GM10248 (cell line): ENCODE measurements at places on chromosomes 5 and 9.
A peak's percentile ranks its signal among the peaks of the same experiment; 100 is the strongest.

- DNase-seq = no peak
These were observed 367.6 kb downstream of the ARL15 start for GRCh38 chr5:53942724-53943123.

- peak; percentile 30 for DNase-seq
These were observed 186.7 kb downstream of the PDZD2 start for GRCh38 chr5:31825518-31826068.

DNA sequence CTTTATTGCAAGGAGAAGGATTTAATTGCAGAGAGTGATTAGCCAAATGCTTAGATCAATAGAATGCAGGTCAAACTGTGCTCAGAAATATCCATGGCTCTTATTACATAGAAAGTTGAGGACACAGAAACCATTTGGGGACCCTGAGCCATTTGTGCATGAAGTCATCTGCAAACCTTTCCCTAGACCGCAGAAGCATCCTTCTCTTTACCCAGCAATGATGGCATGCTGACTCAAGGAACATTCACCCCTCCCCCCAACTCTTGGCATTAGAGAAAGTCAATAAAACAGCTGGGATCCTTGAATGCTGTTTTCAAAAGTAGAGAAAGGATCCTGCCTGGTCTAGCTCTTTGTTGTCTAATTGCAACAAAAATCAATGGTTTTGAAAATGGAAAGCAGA lies 73.5 kb downstream of the PPP2R2B start:
- no peak for DNase-seq

DNA sequence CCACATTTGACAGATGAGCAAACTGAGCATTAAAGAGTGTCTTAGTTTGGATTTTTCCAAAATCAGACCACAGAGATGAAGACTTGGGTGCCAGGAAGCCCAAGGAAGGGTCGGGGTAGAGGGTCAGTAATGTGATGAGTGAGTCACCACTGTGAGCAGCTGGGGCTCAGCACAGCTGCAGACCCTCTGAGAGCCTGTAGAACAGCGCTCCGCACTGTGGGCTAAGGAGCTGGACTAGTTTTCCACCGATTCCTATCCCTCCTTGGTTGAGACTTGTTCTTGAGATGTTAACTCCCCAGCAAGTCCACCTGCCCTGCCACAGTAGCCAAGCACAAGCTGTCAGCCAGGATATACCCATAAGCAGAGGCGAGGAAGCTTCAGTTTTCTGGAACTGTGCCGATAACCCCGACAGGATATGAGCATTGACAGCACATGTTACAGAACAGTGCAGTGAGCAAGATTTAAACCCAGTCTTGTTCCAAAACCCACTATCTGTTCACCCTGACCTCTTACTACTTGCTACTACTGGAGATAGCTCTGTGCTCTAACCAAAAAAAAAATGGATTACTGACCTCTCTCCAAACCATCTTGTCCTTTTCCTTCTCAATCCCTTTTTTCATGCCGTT lies 31.8 kb downstream of the EGFLAM start:
- DNase-seq = no peak

GRCh38 chr9:135612981-135613910 lies 26.1 kb downstream of the GLT6D1 start:
- no peak for DNase-seq

DNA sequence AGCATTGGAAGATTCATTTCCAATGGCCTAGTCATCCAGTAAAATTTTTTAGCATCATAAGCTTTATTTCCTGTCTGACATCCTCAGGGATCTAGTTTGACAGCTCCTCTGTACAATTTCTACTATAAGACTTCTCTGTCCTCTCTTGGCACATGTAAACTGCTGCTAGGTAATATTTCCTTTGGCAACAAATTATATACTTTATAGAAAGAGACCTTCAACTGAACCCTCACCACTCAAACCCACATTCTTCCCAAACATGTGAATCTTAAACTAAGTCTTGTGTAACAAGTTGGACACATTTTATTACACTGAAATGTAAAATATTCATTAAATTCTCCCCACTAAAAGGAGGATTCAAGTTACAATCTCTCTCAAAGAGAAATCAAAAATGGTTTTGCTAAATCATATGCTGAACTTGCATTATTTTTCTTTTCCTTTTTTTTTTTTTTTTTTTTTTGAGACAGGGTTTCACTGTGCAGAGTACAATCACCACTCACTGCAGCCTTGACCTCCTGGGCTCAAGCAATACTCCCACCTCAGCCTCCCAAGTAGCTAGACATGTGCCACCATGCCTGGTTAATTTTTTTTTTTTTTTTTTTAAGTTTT lies 36.9 kb downstream of the SCAI start:
- no peak for DNase-seq

DNA sequence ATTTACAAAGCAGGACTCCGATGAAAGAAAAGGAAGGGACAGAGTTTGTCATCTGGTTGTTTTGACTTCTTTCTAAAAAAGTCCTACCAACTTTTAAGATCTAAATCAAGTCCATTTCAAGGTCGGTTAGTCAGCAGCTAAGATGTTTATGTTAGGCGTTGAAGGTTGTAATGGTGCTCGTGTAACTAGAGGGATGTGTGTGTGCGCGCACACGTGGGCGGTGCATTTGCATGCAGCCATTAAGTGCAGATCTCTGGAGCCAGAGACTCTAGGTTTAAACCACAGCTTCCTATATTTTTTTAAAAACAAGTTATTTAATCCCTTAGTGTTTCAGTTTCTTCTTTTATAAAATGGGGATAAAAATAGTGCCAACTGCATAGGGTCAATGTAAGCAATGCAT lies 77.0 kb upstream of the SMIM32 start:
- no peak for DNase-seq

DNA sequence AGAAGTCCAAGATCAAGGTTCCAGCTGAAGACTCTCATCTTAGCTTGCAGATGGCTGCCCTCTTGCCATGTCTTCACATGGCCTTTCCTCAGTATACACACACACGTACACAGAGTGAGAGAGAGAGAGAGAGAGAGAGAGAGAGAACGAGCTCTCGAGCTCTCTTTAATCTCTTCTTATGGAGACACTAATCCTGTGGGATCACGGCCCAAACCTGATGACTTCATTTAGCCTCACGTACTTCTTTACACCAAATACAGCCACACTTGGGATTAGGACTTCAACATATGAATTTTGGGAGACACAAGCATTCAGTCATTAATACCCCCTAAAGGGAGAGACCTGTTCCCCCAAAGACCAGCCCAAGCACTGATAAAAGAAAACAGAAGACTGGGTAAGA lies 42.8 kb downstream of the SIL1 start:
- DNase-seq = no peak

GRCh38 chr9:18442629-18443491 lies 31.1 kb upstream of the ADAMTSL1 start:
- peak; percentile 56 for DNase-seq

GRCh38 chr5:113757508-113757907 lies 244.0 kb downstream of the YTHDC2 start:
- DNase-seq = no peak

GRCh38 chr5:31442058-31442745 lies 89.7 kb downstream of the DROSHA start:
- no peak for DNase-seq

DNA sequence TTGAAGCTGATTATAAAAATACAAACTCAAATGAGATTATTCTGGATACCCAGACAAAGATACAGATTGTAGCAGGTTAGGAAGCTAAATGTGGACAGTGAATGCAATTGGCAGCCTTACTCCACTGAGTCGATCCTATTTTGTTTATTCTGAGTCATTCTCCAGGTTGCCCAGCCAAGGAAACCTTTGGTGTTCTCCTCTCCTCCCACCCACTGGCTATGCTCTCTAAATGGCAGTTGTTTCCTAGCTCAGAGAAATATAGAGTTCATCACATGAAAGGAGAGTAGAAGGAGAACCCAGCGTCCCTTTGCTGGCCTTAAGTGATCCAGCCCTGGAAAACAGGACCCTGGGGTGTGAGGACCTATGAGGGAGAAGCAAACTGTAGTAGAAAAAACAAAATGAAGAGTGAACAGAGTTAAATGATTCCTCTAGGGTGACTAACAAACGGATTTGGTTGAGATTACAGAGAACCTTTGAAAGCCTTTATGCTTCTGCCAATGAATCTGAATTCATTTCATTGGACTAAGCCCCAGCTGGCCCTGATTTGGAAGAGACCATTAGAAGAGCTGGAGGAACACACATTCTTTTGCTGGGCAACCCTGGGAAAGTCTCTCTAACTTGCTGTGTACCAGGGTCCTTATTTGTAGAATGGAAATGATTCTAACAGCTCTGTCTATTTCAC lies 95.1 kb downstream of the BRINP1 start:
- DNase-seq = no peak

GRCh38 chr9:34490360-34490759 lies 31.8 kb downstream of the DNAI1 start:
- DNase-seq = no peak

- no peak for DNase-seq
These were observed 6.7 kb downstream of the IRF1 start for GRCh38 chr5:132483661-132484390.

- DNase-seq = no peak
These were observed 165.1 kb downstream of the RGS3 start for GRCh38 chr9:113628621-113629020.

GRCh38 chr9:656926-657568 lies 184.4 kb upstream of the DMRT1 start:
- no peak for DNase-seq

- DNase-seq = no peak
These were observed 147.5 kb downstream of the PAM start for GRCh38 chr5:102902647-102903046.

DNA sequence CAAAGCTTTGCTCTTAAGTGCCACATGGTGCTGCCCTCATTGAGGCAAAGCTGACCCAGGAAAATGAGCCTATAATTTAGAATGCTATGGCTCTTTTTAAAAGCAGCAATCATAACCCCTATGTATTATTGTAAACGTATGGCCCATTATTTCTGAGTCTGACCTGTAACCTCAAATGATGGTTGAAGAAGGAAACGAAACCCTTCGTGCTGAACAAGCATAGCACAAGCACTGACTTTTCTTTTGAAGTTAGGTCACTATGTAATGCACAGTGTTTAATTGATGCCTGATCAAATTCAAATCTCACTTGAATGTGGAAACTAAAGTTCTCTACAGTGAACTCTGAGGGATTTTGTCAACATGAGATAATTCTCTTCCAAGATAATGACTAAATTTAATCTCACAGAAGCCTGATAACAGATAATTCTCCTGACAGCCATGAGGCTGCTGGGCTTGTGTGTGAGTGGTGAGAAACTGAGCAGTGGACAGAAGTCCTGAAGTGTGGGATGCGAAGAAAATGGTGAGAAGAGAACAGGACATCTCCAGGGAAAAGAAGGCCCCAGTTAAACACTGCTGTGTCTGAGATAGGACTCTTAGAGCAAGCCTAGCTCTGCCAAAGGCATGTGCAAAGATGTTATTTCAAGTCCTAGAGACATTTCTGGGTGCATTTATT lies 226.9 kb downstream of the MAN2A1 start:
- DNase-seq = no peak

DNA sequence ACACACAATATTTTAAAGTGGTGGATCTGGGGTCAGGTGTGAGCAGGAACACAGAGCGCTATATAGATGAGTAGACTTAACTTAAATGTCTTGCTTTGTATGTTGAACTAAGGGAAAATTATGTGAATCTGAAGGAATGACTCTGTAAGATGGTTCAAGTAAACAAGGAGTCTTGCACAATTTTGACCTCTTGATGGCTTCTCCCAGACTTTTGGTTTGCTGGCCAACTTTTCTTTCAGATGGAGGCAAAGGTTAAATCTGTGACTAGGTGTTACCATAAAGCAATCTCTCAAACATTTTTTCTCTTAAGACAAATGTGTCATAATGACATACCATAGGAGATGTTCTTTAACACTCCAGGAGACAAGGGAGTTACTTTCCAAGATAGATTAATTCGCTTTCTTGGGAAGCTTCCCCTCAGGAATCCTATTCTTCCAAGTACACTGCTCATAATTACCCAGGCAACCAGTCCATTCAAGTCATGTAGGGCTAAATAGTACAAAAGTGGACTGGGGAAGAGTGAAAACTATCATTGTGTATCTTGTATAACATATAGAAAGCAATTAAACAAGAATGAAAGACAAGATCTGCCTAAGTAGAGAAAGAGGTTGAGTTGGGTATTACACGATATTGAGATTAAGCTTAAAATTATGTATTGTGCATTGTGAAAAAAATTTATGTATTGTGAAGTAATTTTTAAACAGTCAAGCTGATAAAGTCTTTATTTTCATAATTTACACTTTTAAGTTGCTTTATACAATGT lies 60.3 kb upstream of the SLC27A6 start:
- no peak for DNase-seq

DNA sequence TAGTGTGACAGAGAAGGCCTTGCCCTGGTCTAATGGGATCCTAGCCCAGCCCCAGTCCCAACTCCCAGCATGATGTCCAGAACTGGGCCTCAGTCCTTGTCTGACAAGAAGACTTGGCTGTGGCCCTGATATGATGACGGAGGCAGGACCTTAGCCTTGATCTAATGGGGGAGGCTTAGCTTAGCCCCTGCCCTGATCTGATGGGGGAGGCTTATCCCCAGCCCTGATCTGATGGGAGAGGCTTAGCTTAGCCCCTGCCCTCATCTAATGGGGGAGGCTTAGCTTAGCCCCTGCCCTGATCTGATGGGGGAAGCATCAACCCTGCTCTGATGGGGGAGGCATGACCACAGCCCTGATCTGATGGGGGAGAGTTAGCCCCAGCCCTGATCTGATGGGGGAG lies 3.7 kb downstream of the PKN3 start:
- no peak for DNase-seq

GRCh38 chr5:119071561-119071995 lies 691 bp downstream of the DMXL1 start:
- DNase-seq = no peak

DNA sequence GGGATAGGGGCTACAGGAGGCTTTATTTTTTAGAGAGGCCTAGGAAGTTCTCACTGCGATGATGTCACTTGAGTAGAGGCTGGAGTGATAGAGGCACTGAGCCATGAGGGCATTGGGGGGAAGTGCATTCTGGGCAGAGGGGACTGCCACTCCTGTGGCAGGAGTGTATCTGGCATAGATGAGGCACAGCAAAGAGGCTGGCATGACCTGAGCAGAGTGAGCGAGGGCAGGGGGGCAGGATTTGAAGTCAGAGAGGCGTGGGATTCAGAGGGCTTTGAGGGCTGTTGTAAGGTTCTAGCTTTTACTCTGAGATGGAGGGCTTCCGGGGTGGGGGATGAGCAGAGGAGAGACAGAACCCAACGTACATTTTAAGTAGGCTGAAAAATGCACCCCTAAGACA lies 91.9 kb upstream of the SH3PXD2B start:
- DNase-seq = no peak

DNA sequence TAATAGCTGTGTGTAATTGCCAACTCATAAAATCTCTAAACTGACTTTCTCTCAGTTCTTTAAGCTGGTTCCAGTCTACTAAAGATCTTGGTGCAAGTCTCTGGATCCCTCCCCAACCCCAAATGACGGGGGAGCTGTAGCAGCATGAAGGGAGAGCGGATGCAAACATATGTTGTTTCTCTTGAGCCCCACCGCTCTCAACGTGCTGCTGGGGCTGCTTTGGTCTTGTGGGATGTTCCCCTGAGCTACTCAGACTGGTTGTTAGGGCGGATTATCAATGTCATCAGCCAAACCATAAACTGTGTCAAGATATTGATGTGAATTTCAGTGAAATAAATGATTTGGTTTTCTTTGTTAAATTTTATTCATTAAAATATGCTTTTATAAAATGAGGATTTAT lies 40.9 kb upstream of the APC start:
- no peak for DNase-seq

- no peak for DNase-seq
These were observed 17.0 kb downstream of the MRNIP start for GRCh38 chr5:179841621-179842020.
